ENCODE measurements at places on chromosomes 11 and 22.

- DNase-seq, result no peak
These were observed 45.2 kb downstream of the PLAAT5 start for GRCh38 chr11:63445720-63446119.

DNA sequence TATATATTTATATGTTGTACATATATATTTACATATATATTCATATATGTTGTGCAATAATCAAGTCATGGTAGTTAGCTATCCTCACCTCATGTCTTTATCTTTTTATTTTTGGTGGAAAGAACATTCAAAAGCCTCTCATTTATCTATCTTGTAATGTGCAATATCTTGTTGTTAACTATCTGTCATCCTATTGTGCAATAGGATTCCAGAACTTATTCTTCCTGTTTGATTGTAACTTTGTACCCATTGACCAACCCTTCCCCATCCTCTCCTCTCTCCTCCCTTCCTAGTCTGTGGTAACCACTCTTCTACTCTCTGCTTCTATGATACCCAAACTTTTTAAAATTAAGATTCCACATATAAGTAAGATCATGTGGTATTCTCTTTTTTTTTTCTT is 115.6 kb upstream of the PDGFD start:
- no peak for DNase-seq

- DNase-seq, result no peak
These were observed 149.1 kb downstream of the DSCAML1 start for GRCh38 chr11:117647872-117648271.

DNA sequence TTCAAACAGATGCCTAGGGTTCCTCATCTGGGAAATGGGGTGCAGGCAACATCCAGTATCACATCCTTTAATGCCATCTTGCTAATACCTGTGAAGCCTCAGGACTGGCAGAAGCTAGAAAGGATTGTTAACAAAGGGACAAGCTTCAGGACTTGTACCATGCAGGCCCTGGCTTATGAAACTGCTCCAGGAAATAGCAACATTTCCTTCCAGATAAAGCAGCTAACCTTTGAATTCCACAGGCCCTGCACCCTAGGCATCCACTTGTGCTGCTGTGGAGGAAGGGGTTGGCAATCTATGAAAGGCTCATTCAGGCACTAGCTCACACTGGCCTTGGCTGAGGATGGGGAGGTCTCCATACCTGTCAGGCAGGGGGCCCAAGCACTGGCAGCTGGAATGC is 87.2 kb downstream of the BTBD10 start:
- DNase-seq, result no peak

DNA sequence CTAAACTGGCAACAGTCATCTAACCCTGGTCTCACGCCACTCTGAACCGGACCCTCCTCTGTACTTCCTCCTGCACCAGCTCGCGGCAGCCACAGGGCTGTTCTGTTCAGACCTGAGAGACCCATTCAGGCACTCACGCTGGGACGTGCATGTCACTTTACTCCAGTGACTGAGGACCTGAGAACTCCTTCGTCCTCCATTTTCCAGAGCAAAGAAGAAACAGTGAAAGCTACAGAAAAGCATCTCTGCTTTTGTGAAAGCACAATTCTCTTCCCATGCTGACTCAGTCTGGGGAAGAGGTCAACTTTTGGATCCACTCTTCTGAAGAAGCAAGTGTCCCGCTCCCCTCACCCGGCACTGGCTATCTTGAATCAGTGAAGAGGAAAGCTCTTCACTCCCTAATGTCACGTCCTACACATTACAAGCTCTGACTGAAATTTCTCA is 24.5 kb downstream of the PISD start:
- no peak for DNase-seq

DNA sequence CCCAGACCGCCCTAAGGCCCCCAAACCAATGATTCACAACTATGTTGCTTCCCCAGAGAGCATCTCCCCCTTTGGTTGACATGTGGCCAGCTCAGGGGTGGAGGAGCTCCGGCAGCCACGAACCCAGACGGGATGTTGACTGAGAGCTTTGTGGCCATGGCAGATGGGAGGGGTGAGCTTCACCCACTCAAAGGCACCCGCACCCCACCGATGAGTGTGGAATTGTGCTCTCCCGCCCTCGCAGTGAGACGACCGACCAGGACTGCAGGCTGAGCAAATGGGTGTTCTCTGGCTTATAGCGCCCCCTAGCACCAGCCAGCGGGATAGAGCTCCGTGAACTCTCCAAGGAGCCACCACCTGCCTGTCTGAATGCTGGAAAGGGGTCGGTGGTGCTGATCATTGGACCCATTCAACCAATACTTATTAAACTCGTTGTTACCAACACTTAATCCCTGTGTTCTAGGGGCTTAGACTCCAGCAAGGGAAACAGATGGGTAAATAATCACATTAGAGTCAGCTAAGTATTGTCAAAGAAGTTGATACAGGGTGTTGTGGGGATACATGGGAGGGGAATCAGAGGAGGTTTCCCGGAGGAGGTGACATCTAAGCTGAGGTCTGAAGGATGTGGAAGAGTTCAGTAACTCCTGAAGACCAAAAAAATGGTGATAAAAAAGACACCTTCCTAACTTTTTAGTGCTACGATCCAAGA is 4.5 kb upstream of the TIMP3 start:
- no peak for DNase-seq

- DNase-seq, result no peak
These were observed 137.1 kb downstream of the ADAMTS15 start for GRCh38 chr11:130585545-130585944.

DNA sequence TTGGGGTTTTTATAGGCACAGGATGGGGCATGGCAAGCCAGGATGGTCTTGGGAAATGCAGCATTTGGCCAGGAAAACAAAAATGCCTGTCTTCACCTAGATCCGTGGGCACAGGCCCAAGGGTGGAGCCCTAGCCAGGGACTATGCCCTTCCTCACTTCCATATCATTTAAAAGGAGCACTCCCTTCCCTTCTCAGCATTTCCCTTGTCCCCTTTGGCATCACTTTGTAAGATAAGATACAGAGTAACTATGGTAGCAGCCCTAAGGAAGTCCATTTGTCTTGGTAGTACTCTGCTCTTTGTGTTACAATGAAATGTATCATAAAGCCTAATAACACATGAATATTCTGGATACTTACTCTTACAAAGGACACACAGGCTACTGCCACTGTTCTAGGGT is 1092.6 kb upstream of the TENM4 start:
- DNase-seq, result no peak

GRCh38 chr22:28628766-28629165 is 50.9 kb downstream of the TTC28 start:
- DNase-seq, result no peak

DNA sequence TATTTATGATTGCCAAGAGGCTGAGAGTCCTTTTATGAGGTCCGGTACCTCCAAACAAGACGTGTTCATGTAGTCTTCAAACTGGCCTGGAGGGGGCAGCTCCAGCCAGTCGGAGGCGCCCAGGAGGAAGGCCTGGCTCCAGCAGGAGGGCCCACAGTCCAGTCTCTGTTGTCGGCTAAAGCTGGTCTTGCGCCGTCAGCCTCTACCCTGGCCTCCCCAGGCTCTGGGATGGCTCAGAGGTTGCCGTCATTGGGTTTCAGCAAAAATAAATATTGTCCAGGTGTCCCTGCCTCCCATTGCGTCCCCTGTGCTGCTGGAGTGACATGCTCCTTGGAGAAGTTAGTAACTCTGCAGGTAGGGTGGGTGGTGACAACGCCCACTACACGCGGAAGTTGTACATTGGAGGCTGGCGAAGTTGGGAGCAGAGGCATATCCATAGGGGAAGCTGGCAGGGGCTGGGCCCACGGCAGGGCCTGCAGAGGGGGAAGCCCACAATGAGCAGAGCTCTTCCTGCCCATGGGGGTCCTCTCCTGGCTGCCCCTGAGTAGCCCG is 1.0 kb upstream of the SLC25A1 start:
- peak; percentile 6 for DNase-seq

- no peak for DNase-seq
These were observed 129.0 kb upstream of the PARVA start for GRCh38 chr11:12248330-12248729.

GRCh38 chr11:114122686-114123085 is 63.2 kb downstream of the ZBTB16 start:
- DNase-seq, result no peak

GRCh38 chr11:118618991-118619375 is 11.6 kb downstream of the PHLDB1 start:
- DNase-seq, result no peak

GRCh38 chr22:32985899-32986765 is 72.0 kb downstream of the SYN3 start:
- DNase-seq, result peak; percentile 4

GRCh38 chr11:16297332-16297731 is 59.0 kb downstream of the SOX6 start:
- no peak for DNase-seq

DNA sequence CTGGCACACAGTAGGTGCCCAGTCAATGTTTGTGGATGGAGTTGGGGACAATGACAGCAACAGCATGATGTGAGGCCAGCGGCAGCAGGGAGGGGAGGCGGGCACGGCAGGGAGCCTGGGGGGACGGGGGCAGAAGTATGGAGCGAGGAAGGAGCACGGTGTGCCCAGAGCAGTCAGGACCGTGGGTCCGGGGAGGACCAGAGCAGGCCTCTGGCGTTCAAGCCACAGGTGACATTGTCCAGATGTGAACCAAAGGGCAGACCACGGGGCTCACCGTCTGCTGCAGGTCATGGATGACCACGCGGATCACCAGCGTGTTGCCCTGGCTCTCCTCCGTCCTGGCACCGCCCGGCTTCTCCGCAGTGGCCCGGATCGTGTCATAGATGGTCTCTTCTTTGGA is 105.5 kb downstream of the SHANK2 start:
- DNase-seq, result no peak

Data from NCI-H2107 (cell line).